Trophoblast cell (in vitro differentiated cells and primary cell): ENCODE measurements at places on chromosomes 11 and 22.

- no peak for DNase-seq
Measured at GRCh38 chr11:134543645-134544044, 131.6 kb upstream of the B3GAT1 start.

GRCh38 chr11:122633219-122633829, 22.2 kb upstream of the UBASH3B start:
- DNase-seq: peak; percentile 43

- peak; percentile 22 for DNase-seq
Measured at GRCh38 chr11:65060913-65061408, 2.6 kb upstream of the NAALADL1 start.

GRCh38 chr11:82321206-82321605, 412.5 kb downstream of the FAM181B start:
- DNase-seq: no peak

DNA sequence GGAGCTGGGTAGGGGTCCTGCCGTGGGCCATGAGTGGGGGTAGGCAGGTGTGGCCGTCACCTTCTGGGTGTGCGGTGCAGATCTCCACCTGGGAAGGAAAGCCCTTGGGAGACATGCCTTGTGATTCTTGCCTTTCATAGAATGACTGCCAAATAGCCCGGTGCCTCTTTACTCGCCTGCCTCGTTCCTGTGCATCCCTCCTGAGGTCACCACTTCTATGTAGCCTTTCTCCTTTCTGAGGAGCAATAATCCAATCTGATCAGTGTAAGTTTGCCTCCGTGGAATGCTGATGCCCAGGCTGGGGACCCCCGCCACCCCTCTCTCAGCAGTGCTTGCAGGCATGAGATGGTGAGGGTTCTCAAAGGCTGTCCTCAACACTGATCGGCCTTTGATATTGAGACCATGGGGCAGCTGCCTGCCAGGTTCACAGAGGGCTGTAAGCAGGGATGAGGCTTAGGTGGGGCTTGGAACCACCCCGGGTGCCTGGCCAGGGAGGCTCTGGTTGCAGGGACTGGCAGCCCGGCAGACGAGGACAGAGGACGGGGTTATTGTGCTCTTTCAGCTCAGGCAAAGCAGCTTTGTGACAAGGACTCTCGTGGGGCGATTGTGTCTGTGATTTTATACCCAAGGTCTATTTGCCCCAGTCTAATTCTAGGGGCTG, 86.1 kb upstream of the WNT7B start:
- DNase-seq: no peak

GRCh38 chr11:45655347-45655756, 10.1 kb downstream of the CHST1 start:
- peak; percentile 82 for DNase-seq

DNA sequence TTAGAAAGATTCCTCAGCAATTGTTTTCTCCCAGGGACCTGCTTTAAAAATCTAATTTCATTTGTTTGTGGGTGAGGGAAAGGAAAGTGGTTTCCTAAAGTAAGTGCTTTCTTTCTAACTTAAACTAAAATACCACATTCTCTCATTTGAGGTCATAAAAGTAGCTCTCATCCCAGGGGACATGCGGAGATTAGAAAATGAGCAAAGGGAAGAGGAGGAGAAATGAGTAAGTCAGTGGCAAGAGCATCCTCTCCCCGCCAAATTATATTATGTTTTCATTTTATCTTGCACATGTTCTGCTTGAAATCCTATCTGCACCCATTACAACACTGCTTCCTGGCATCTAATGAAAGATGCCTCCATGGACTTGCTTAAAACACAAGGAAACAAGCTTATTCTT, 191.4 kb downstream of the ARHGAP42 start:
- DNase-seq: no peak

DNA sequence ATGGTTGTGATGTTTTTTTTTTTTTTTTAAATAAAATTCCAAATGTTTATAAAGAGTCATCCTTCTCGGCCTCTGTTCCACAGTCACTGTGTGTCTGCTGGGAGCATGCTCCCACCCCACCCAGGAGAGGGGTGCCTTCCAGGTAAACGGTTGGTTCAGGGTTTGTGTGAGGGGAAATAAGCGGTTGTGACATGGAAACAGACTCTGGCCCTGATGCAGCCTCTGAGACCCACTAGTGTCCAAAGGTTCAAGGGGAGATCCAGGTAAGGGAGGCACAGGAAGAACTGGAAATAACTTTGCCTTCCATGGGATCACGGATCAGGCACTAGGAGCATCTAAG, 6.0 kb upstream of the GAS2L1 start:
- DNase-seq: no peak

DNA sequence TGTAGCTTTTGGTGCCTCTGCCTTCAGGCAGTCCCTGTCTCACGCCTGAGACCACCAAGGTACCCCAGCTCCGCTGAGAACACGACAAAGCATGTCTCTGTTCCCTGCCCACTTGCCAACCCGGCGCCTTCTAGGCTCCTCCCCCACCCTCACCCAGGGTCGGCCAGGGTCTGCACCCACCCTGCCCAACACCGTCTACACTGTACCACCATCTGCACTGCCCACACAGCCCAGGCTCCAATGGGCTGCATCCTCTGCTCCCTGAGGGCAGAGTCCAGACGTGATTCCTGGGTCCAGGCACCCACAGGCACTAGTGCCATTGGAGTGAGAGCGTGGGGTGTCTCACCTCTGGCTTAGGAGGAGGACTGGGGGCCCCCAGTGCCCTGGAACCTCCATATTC, 22.8 kb upstream of the ACR start:
- DNase-seq: no peak

DNA sequence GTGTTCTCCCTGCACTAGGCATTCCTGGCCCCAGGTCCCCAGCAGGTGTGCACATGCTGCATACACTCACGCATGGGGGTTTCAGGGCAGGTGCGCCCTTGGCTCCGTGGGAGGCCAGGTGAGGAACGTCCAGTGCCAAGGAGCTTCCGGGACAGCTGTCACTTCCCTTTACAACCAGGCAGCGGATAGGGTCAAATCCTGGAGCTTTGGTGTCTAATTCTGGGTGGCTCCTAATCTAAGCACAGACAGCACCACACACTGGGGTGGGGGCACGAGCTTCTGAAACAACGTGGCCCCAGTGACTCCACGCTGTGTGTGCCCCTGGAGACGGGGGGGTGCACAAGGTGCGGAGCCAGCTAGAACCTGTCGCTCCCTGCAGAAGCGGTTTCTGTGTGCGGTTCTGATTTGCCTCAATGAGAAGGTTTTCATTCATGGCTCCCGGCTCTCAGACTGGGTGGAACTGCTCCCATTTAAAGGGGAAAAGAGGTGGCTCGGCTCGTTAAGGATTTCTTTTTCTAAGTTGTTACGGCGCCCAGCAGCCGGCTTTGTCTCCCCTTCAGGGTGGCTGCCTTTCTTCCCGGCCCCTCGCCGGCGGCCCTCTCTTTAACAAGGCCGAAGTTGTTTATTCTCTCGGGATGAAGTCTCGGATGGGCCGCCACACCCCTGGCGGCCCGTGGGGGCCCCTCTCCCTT, 5.0 kb downstream of the CCND1 start:
- DNase-seq: no peak

DNA sequence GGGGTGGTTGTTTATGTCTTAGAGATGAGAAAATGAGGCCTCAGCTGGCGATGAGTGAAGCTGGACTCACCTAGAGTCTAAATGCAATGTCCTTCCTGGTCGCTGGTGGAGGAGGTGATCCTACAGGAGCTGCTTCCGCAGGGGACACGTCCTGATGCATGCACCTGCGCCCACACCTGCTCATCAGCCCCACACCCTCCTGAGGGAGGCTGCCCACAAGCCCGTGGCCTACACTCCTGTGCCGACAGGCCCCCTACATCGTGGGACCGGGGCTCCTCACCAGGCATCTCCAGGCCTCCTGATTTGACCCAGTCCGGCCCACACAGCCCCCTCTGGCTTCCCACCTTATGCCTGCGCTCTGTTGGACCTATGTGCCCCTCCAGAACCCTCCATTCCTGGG, 857.2 kb downstream of the TBC1D22A start:
- no peak for DNase-seq

DNA sequence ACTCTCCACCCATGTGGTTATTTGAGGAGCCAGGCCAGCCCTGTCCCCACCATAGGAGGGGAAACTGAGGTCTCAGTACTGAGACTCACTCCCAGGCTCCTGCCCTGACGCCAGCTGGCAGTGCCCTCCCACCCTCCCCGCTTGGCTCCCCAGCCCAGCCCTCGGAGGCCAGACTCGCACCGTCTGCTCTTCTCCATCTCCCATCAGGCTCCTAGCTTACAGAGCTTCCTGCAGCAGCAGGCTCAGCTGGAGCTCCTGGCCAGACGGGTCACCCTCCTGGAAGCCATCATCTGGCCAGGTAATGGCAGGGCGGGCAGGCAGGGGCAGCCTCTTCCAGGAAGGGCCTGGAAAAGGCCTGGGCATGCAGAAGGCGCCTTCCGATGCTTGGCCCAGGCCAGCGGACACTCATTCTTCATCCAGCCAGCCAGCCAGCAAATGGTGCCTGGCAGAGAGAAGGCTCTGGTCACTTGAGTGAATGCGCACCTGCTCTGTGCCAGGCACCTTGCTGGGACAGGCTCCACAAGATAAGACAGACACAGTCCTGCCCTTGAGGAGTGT, 12.6 kb downstream of the RHBDD3 start:
- no peak for DNase-seq

GRCh38 chr11:36583667-36584066, 10.6 kb upstream of the IFTAP start:
- DNase-seq: no peak

DNA sequence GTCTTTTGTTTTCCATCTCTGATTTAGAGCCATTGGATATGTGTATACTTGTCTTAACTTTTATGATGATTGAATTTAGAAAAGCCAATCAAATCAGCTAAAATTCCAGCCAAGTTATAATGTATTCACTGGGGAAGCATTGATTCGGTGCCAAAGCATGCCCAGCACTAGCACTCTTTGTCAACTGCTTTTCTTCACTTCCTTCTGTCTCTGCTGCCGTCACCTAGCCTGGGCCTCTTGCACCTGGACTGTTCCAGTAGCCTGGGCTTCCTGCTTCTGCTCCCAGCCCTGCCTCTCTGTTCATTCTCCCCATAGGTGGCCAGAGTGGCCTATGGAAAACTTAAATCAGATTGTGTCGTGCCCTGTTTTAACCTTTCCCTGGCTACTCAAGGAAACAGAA, 80.7 kb downstream of the NAV2 start:
- DNase-seq: no peak

GRCh38 chr11:134030853-134031252, 38.0 kb upstream of the JAM3 start:
- no peak for DNase-seq

- DNase-seq: no peak
Measured at GRCh38 chr11:2303627-2304505, 2.1 kb downstream of the TSPAN32 start.

- no peak for DNase-seq
Measured at GRCh38 chr11:92967867-92968266, 1.6 kb upstream of the MTNR1B start.

DNA sequence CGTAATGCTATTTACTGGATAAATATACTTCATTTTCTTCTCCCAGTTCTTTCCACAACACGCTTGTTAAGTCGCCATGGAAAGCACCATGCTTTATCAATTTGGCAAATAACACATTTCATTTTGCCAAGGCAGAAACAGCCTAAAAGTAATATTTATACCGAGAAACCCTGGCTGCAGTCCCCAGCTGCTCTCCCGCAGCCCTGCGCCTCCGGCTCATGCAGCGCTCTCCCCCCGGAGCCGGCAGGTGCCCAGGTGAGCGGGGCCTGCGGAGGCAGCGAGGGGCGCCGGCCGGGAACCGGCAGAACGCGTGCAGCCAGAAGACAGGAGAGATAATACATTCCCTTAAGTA, 681 bp upstream of the ARHGEF12 start:
- DNase-seq: peak; percentile 36

- DNase-seq: no peak
Measured at GRCh38 chr11:45852712-45853101, 5.4 kb downstream of the CRY2 start.

DNA sequence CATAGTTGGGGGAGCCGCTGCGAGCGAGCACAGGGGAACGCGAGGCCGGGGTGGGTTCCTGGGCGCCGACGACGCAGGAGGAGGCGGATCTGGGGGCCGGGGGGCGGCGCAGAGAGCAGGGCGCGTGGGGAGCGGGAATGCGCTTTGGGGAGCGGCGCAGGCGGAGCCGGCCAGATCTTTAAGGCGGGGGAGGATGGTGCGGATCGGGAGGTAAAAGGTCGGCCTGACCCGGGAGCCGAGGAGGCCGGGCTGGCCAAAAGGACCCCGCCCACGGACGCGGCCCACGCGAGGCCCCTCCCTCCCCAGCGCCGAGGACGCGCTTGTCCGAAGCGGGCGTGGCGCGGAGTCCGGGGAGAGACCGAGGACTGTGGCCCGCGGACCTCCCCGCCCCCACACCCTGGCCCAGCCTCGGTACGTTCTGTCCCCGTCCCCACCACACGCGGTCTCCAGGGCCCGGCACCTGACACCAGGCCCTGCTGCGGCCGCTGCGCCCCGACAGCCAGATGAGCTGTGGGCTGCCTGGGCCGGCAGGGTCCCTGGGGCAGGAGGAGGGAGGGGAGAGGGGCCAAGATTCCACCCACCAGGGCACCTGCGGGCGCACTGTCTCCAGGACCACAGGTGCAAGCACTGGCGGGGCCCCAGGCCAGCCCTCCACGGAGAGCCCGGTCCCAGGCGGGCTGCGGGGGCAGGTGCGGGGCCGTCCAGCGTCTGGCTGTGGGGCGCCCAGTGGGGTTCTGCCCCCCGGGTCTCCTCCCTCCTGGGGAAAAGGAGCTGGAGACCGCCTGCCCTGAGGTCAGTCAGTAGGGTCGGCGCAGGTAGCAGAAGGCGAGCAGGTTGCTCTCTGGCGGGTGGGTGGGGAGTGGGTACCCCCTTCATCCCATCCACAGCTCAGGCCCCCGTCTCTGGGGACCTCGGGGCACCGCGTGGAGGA, 10.9 kb downstream of the PIM3 start:
- DNase-seq: peak; percentile 53

DNA sequence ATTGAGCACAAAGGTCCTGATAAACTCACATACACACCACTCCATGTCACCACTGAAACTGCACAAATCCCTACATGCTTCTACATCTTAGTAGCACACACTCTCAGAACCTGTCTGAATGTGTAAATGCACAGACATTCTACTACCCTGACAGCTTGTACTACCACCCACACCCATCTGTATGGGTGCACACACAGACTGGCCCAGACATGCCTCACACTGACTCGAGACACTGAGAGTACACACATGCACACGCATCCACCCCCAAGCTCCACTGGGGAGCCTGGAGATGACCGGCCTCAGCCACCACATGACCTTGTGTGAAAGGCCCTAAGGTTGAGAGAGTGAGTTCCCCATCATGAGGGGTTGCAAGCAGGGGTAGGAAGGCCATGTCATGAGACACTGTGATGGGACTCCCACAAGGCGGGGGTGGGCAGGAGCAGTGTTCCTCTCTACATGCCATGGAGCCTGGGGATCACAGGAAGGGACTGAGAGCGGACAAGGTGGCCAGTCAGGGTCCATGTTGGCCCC, 28.1 kb downstream of the ARAP1 start:
- no peak for DNase-seq
